SIG-M5 (cell line): ENCODE measurements at places on chromosomes 1 and 21.

GRCh38 chr1:113930499-113931161, 1.5 kb downstream of the HIPK1 start:
- DNase-seq: peak; percentile 39

DNA sequence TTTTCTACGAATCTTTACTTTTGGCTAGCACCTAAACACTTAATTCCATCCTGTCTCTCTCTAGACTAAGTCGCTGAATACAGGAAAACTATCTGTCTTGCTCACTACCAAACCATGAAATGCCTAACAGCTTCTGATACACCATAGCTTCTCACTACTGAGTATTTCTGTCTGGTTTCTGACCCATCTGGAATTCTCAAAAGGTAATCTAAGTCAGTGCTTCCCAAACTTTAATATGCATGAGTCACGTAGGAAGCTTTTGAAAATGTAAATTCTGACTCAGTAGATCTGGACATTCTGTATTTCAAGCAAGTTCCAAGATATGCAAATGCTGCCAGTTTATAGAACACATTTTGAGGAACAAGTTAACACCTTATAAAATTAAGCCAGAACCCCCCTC, 9.2 kb upstream of the OVGP1 start:
- DNase-seq: no peak

- no peak for DNase-seq
These were observed 726 bp upstream of the CYB5R1 start for GRCh38 chr1:202967684-202968281.

GRCh38 chr1:154624746-154625643, 17.0 kb upstream of the ADAR start:
- no peak for DNase-seq

DNA sequence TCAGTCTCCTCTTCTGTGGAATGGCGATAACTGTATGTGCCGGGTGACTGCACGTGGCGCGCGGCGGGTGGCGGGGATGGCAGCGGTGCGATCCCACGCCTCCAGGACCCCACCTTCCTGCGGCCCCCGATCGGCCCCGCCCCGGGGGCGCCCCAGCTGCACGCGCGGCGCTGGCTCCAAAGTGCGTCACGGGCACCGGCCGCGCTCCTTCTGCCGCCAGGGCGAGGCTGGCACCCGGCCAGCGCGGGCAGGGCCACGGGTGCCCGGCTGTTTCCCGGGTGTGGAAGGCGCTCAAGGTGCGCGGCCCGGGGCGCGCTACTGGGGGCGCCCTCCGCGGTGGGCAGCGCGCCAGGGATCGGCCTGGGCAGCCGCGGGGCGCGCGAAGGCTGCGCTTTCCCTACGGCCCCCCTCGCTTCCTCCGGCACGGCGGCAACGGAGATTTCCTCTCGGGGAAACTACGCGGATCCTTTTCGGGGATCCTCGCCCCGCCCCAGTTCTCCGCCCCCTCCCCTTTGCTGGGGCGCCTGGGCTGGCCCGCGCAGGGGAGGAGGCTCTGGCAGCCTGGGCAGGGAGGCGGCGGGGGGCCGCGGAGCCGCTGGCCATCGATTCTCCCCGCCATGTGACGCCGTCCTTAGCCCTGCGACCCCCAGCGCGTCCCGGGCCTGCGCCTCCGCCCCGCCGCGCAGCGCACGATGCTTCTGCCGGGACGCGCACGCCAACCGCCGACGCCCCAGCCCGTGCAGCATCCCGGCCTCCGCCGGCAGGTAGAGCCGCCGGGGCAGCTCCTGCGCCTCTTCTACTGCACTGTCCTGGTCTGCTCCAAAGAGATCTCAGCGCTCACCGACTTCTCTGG, at the start of gene EVA1C:
TSS of gene EVA1C (plus strand) at position 545 of the 853 bp plus-strand sequence. CDS start at position 693, 148 bp downstream.
- DNase-seq: no peak

- DNase-seq: no peak
These were observed 231.9 kb downstream of the SDCCAG8 start for GRCh38 chr1:243487649-243488227.

- DNase-seq: no peak
These were observed 66.3 kb upstream of the EDEM3 start for GRCh38 chr1:184820956-184821355.

DNA sequence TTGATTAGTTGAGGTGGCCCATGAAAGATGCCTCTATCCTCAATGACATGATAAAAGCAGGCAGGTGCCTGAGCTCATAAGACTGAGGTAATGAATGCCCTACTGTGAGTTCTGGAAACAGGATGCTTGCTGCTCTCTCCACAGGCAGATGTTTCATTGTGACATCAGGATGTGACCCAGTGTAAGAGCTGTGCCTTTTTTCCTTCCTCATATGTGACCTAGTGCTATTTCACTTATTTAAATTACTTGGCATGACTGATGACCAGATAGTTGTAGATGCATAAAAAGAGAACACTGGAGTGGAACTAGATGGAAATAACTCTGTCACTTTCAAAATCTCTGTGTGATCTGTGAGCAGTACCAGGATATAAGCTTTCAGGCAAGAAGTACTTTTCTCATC, 31.9 kb downstream of the KIF14 start:
- DNase-seq: no peak

DNA sequence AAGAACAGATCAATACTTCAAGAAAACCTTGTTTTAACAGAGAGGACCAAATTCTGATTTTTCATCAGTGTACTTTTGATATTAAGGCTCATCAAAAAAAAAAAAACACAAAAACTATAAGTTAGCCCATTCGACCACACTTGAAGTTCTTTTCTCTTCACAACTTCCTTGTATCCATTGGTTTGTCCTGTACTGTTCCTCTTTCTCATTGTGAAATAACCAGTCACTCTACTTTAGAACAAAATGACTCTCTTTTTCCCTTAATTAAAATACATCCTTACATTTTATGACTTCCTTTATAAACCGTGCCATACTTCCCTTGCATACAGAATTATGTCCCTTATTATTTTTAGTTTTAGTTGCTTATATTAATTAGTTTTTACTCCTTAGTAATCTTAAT, 8.4 kb downstream of the QSOX1 start:
- peak; percentile 86 for DNase-seq

- no peak for DNase-seq
These were observed 133.7 kb downstream of the DMRTA2 start for GRCh38 chr1:50289495-50289894.

GRCh38 chr1:195908121-195908520, 700.1 kb downstream of the KCNT2 start:
- DNase-seq: no peak

DNA sequence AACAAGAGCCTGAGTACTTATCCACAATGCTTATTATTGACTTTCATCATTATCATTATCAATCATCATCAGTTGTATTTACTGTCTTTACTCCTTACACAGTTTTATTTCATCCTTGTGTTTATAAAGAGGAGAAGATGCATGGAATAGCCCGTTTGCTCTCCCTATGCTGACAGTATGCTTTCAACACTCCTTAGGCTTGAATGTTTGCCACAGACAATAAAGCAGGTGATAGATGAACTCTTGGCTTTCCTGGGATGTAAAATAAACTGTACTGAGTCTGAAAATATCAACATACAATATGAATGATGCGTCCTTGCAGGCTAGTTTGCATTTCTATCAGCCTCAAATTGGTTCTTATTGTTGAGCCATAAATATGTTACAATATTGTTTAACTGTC, 891.8 kb upstream of the NCAM2 start:
- DNase-seq: no peak

GRCh38 chr21:43734131-43734927, 15.4 kb downstream of the PDXK start:
- no peak for DNase-seq

DNA sequence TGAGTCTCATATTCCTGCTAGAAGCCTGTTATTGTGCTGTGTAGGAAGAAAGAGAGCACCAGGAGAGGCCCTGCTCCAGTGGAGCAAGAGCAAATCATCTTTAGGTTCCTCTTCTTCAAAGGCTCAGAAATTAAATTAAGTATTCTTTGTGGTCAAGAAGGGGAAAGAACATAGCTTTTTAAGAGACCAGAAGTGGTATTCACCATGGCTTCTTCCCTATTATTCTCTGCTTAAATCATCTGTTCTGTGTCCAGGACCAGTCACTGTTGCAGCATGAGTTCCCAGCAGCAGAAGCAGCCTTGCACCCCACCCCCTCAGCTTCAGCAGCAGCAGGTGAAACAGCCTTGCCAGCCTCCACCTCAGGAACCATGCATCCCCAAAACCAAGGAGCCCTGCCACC, 1.1 kb downstream of the SPRR1B start:
- DNase-seq: no peak

DNA sequence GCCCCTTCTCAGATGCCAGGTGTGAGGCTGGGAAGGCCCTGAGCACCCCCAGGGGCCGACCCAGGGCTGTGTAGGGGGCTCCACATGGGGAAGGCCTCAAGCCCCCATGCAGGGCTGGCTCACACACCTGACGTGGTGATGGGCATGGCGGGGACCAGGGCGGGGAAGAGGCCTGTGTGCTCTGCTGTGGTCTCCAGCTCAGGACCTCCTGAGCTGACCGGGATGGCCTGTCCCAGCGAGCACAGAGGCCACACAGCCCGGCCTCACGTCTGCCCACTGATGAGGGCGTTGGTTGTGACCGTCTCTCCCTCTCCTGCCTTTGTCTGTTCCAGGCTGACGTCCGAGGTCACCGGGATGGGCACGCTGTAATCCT, 40.2 kb upstream of the COL6A1 start:
- no peak for DNase-seq

DNA sequence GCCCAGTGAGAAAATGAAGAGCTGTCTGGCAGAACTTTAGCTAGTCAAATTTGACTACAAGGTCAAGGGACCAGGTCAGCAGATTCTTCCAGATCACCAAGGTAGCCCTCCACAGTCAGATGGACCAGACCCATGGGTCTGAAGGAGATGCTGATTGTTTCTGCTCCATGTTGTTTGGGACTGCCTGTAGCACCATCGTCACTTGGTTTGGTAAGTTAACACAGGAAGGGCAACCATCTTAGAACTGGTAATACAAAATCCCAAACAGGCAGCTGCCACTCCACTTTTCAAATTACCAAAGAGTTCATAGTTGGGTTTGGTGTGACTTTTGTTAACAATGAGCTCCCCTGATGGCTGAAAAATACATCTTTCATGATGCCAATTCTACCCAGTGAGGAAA, 9.0 kb downstream of the ITPKB start:
- no peak for DNase-seq

GRCh38 chr1:91765880-91766443, 120.0 kb downstream of the TGFBR3 start:
- DNase-seq: no peak

- no peak for DNase-seq
These were observed 40.5 kb downstream of the SLC5A9 start for GRCh38 chr1:48263041-48263440.

- DNase-seq: no peak
These were observed 183.5 kb upstream of the ADGRL4 start for GRCh38 chr1:79190074-79190473.

GRCh38 chr1:94555091-94555490, 13.5 kb upstream of the F3 start:
- no peak for DNase-seq

- peak; percentile 73 for DNase-seq
These were observed 9.5 kb downstream of the RNU1-2 start for GRCh38 chr1:16905110-16905867.

DNA sequence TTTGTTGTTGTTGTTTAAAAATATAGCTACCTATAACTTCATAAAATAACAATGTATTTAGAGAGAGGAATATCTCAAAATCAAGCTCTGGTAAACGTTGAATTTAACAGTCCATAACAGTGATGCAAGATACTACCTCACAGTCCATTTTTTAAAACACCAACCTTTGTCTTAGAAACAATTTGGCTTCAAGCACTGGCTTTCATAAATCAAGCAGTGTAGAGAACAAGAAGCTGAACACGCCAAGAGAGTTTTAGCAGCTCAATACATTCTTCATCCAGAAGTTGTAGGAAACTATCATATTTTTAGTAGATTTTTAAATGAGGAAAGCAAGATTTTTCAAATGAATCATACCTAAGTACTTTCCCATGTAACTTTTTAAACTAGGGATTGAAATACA, 334.3 kb upstream of the ADAMTS5 start:
- DNase-seq: no peak

DNA sequence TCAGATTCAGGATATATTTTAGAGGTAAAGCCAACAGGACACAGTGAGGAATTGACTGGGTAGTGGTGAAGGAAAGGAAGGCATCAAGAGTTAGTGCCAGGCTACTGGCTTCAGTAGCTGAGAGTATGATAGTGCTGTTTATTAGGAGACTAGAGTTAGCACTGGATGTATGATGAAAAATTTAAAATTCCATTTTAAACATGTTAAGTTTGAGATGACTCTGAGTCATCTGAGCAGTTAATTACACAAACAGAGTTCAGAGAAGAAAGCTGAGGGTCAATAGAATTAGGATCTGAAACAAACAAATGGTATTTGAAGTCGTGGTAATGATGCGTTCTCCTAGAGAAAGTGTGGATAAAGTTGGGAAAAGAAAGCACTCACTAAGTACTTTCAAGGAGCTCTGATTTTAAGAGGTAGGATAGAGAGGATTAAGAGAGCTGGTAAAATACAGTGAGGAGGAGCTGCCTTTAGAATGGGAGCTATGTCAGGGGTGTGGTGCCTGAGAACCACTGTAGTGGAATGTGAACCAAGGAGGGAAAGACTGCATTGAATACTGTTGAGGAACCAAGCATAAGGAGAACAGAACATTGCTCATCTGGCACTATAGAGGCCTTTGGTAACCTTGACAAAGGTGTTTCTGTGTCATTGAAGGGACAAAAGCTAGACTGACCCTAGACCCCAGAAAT, 21.7 kb upstream of the SHCBP1L start:
- DNase-seq: no peak

DNA sequence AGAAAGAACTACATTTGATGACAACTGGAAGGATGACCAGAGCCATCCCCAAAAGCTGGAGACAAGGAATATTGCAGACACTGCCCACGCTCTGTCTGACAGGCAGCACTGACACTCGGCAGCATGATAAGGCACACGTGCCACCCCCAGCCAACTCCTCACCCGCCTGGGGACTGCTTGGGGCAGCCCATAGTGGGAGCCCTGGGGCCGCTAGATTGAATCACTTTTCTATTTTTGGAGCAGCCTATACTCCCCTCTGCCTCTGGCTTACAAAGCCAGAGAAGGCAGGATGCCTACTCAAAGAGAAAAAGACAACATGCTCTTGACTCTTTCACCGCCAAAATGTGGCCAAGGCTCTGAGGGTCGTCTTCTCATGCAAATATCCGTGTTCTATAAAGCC, 1.3 kb downstream of the SMG5 start:
- DNase-seq: peak; percentile 61

DNA sequence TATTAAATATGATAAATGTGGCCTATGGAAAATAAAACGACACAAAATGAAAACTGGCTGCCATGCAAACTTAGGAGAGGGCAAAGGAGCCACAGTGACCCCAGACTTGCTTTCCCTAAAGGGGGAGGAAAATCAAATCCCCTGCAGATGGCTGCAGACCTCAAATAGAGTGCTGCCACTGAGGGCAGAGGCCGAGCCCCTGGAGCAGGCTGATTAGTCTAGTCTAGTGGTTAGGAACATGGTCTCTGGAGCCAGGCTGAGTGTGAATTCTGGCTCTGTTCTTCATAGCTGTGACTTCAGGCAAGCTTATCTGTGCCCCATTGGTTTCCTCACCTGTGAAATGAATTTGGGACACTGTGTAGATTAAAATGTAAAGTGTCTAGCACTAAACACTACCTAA, 60.8 kb downstream of the ITPKB start:
- DNase-seq: no peak
